ENCODE measurements at places on chromosomes 3 and 15.

DNA sequence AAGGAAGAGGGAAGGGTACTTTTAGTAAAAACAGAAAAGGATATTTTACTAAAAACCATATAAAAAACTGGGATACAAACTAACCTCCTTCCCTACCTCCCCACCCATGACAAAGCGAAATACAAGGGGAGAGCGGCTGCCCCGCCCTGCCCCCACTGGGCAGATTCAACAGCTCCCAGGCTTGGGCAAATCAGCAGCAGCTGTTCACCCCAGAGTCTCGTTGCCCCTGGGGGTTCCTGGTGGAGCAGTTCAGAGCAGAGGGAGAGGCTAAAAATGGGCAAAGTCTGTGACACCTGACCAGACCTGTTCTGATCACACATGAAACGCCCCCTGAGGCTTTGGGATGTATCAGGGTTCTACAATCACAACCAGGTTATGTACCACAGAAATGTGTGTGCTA lies 2.5 kb upstream of the ETFA start:
- no peak for DNase-seq

DNA sequence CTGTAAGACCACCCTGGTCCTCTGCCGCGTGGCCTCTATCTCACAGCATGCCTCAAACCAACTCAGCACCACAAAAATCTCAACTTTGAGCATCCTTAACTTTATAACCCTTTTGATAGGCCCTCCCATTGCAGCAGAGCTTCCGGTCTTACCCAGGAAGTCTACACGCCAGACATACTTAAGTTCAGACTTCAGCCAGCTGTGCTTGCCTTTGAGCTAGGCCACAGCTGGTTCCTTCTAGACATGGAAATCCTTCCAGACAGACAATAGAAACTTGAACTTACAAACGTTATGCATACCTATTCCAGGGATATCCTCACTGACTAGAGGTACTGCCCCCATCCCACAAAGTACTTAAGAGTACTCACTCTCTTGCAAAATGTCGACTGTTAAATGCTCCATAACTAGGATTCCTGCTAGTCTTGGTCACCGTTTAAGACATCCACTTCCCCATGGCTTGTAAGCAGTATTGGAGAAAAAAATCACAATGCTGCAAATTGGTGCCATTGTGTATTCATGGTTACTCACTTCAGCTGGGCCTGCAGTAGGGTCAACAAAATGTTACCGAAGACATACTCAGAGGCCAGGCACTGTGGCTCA lies 183.5 kb downstream of the TBL1XR1 start:
- no peak for DNase-seq

GRCh38 chr3:188315553-188315952 lies 161.6 kb downstream of the LPP start:
- DNase-seq, result no peak

DNA sequence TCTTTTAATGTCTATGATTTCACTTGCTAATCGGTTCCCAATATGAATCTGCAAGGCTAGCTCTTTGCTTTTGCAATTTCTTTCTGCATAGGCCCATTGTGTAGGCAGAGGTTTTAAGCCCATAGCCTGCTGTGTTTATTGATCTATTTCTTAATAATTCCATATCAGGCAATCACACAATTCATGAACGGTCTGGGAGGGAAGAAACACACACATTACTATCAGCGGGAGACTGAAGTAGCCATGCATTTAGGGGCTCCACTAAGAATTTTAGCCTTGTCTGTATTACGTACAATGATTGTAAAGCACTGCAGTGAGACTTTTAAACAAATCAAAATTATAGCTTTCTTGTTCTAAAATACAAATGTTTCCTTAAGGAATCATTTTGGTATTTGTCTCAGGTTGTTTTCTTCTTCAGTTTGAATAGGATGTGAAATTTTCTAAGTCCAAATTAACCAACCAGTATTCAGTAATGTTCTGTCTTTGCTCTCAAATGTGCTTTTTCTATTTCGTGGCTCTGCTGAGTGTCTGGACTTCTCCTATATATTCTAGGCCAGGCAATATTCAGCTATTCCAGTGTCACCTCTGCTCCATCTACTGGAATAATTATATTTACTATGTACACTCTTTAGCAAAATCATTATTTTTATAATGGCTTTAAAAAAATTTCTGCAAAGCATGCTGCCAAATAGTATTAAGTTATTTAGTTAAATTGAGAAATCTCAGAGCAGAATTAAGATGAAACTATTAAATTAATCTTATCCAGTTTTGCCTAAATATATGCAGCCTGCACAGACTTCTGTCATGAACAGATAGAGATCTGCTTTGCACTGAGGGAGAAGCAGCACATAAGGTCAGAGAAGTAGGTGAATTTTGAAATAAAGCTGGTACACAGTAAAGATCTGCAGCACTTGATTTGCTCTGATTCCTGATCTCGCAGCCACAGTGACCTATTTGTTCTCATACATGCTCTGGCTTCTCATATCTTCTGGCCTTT lies 103.0 kb upstream of the NAALADL2 start:
- DNase-seq, result no peak

DNA sequence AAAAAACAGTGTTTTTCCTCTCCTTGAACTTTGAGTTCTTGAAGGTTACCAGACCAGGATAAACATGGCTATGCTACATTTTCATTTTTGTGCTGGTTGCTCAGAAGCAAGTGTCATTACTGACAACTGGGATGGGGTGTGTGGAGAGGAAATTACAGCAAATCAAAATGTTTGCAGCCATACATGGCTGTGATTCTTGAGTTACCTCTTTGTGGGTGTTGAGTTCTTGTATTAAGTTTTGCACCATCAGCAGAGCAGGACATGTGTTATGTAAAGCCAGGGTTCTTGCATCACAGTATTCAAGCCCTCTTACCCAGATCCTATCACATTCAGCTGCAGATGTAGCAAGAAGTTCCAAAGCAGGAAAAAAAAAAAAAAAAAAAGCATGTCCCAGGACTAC lies 53.9 kb upstream of the ATOSA start:
- no peak for DNase-seq

DNA sequence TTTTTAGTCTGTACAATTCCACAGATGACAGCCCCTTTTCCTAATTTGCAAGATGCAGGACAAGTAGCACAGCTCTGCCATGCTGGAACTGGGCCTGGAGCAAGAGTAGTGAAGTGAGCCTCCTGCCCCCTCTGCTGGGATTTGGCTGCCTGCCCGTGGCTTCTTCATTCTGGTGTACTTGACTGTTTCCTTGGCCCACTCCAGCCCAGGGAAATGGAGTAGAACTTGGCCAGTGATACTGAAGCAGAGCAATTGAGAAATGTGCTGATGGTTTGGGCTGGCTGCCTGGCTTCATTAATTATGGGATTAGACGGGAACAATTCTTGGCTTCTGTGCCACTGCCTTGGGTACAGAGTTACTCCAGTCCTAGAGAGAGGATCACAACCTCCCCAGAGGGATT lies 2.8 kb downstream of the GPD1L start:
- no peak for DNase-seq

DNA sequence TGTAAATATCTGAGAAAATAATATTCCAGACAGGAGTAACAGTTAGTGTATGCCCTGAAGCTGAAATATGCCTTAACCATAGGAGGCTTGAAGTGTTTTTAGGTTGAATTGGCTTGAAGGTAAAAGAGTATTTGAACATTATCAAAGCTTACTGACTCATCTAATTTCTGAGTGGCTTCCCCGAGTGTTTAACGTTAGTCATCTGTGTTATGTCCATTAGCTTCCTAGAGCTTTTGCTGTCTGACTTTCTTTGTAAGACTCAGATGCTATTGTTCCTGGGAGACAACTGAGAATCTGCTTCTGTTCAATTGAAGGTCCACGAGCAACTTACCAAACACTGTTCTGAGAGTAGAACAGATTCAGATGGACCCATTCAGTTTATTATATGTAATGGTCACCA lies 656.8 kb upstream of the NECTIN3 start:
- no peak for DNase-seq

GRCh38 chr3:72516361-72516760 lies 331.9 kb downstream of the SHQ1 start:
- no peak for DNase-seq

GRCh38 chr3:136330900-136331299 lies 80.8 kb downstream of the PCCB start:
- no peak for DNase-seq

- no peak for DNase-seq
Measured at GRCh38 chr15:80309769-80310384, 57.9 kb upstream of the CTXND1 start.

DNA sequence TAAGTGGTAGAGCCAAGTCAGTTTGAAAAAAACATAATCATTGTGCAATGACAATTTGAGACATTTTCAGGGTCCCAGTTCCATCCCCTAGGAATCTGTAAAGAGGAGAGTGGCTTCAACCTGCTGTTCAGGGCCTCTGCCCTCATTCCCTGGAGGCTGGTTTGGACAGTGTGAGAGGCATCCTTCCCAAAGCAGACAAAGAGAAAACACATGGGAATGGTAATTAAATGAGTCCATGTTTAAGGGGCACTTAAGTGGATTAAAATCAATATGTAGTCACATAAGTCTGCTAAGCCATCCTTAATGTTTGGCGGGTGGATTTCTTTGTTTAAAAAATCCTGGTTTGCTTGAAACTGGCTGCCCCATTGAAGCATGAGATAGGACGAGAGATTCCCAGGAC lies 146.3 kb upstream of the CTDSPL start:
- no peak for DNase-seq

DNA sequence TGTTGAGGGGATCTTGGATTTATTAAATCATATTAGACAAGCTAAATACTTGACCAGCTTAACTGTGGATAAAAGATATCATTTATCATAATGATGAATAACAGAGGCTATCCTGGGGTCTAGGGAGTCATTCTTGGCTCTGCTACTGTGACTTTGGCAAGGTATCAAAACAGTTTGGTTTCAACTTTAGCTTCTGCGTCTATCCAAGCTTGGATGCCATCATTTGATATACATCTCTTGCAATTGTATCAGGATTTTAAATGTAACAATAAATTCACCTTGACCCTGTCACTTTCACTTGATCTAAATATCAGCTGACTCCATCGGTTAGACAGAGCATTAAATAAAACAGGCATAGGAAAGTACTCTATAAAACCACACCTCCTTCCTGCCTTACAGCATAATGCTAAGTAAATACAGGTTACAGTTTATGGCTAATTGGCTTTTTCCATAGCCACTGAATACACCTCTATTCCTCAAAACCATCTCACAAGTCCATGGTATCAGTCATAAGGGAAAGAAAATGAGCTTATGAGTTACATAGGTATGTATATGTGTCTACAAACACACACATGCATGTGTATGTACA lies 262.9 kb downstream of the CTNNB1 start:
- DNase-seq, result no peak

GRCh38 chr3:114714237-114714636 lies 420.4 kb downstream of the TIGIT start:
- DNase-seq, result no peak

- no peak for DNase-seq
Measured at GRCh38 chr3:159253860-159254259, 452.0 kb downstream of the MFSD1 start.

GRCh38 chr3:140695361-140696061 lies 17.6 kb downstream of the TRIM42 start:
- no peak for DNase-seq

DNA sequence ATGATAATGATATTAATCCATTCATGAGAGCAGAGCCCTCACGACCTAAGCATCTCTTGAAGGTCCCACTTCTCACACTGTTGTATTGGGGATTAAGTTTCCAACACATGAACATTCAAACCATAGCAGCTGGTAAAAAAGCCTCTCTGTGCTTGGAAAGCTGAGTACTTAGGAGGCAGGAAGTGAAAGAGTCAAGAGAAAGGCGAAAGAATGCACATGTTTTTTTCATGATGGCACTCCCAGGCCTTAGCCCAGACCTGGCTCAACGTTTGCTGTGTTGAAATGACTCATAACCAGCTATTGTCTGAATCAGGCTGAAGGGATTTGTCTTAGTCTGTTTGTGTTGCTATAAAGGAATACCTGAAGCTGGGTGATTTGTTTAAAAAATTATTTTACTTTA lies 84.4 kb upstream of the RGMA start:
- DNase-seq, result no peak
